ENCODE measurements at places on chromosomes 7 and 10.

DNA sequence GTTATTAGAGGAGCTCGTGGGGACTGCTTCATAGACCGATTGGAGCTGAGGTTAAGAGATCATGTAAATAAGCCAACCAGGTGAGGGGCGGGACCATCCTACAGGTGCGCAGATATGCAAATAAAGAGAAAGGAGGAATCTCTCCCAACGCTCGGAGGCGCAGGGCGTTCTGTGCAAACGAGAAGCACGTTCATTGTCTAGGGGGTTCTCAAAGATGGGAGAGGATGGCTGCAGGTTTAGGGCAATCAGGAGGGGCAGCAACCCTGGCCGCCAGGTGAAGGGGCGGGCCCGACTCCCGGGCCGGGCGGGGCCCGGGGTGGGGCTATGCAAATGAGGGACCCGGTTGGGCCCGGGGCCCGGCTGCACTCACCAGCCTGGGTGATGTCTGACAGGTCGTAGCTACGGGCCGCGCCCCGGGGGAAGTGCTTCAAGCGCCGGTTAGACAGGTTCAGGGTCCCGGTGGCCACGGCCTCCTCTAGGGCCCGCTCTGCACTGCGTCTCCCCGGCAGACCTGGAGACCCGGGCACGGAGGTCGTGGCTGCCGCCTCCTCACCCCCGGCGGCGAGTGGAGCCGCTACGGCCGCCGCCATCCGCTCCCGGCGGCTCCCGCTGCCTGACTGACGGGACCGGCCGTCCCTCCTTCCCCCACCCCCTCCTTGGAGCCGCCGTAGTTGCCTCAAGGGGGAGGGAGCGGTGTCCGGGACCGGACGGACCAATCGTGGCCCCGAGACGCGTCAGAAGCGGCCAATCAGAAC lies at the start of gene LRCH4:
LRCH4 (minus strand) TSS at position 619 of the 755 bp plus-strand sequence; CDS start at position 590, 29 bp downstream.
- DNase-seq = peak; percentile 59
- H3K4me3 ChIP-seq = peak within 1 kb of the TSS; percentile 95
- H3K4me1 ChIP-seq = peaks cover 46% of the 10 kb centered on the region
- peak within 1 kb of the TSS; percentile 95 for H3K27ac ChIP-seq
- H3K27me3 ChIP-seq = no peaks in the 10 kb centered on the region

DNA sequence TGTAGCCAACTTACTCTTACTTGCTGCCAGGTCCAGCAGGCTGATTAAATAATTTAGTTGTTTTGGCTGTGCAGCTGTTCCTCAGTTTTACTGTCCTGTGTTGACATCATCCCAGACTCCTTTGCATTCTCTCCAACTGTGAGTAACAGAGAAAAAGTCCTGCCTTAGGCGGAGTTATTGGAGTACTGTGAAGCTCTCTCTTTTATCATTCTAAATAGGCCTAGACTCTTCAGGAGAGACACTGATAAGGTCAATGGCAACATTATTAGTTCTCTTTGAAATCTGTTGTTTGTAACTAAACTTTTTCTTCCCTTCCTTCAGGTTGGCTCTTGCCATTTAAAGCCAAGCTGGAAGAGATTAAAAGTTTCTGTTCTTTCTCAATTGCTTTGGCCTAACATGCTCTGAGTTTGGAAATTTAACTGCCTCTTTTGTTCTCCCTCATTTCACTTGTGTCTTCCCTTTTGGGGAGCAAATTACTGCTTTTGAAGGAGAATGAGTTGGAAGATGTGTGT lies 215.7 kb upstream of the CSTF2T start:
- DNase-seq = no peak
- no peak overlapping the region for H3K27ac ChIP-seq
- H3K4me3 ChIP-seq = no peak overlapping the region
- H3K27me3 ChIP-seq = no peaks in the 10 kb centered on the region

- H3K4me3 ChIP-seq = no peak overlapping the region
- H3K4me1 ChIP-seq = peaks cover 38% of the 10 kb centered on the region
- H3K36me3 ChIP-seq = no peaks in the 10 kb centered on the region
- peaks cover 59% of the 10 kb centered on the region for H3K27me3 ChIP-seq
These were observed 5.0 kb downstream of the SKIDA1 start for GRCh38 chr10:21520509-21520908.

- no peak for DNase-seq
- no peak overlapping the region for H3K27ac ChIP-seq
- H3K36me3 ChIP-seq = no peaks in the 10 kb centered on the region
- no peaks in the 10 kb centered on the region for H3K4me1 ChIP-seq
These were observed 1303.2 kb upstream of the LRRTM3 start for GRCh38 chr10:65622608-65623007.

DNA sequence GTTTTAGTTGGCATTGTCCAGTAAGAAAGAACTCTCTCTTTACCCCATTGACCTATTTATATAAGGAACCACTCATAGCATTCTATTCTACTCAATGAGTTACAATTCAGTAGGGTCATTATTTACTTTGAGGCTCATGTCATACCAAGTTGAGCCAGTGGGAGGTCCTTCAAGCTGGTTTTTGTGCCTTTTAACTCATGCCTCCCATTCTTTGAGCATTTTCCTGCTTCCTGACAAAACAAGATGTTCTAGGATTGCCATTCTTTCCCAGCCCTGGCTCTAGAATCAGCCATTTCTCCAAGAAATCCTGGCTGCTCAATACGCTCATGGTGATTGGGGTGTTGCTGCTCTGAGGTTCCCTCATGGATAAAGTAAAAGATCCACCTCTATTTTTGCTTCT lies 250.1 kb downstream of the ABCA13 start:
- no peaks in the 10 kb centered on the region for H3K36me3 ChIP-seq
- no peak overlapping the region for H3K4me3 ChIP-seq
- H3K4me1 ChIP-seq = no peaks in the 10 kb centered on the region
- DNase-seq = no peak

GRCh38 chr7:41084381-41084780 lies 618.5 kb downstream of the INHBA start:
- H3K36me3 ChIP-seq = no peaks in the 10 kb centered on the region
- H3K27me3 ChIP-seq = no peaks in the 10 kb centered on the region
- DNase-seq = no peak
- no peak overlapping the region for H3K27ac ChIP-seq

DNA sequence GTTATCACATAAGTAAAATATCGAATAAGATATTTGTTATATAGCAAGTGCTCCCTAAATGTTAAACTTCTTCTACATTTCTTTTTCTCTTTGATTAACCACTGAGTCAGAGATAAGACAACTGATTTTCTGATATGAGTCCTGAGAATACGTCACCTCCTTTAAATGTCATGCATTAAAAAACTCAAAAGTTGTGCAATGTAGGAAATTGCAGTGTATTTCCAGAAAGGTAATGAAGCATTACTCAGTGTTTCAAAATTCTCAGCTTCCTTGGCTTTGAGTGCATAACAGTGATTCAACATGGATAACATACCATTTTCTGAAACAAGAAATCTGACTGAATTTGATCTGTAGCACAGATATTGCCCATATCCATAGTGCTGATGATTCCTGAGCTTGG lies 155.8 kb downstream of the BMPER start:
- H3K4me3 ChIP-seq = no peak overlapping the region
- DNase-seq = no peak
- no peaks in the 10 kb centered on the region for H3K27me3 ChIP-seq

- peak overlapping the region; percentile 70 for H3K27ac ChIP-seq
- peak overlapping the region; percentile 42 for H3K4me3 ChIP-seq
- H3K4me1 ChIP-seq = peaks cover 29% of the 10 kb centered on the region
- H3K36me3 ChIP-seq = no peaks in the 10 kb centered on the region
- no peaks in the 10 kb centered on the region for H3K27me3 ChIP-seq
These were observed 3.0 kb downstream of the IRF5 start for GRCh38 chr7:128940494-128941322.

DNA sequence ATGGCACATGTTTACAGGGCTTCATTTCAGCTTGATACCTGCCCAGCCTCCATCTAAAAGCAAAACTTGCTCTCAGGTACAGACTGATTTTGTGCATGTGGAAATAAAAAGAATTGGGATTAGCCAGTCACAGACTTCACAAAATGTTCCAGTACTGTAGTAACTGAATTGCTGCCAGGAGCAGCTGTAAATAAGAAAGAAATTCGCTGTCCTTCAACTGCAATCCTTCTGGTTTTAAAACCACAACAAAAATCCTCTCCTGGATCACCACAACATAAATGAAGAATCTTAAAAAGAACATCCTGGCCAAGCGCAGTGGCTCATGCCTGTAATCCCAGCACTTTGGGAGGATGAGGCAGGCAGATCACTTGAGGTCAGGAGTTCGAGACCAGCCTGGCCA lies 3.9 kb upstream of the MIOS start:
- H3K27ac ChIP-seq = no peak overlapping the region
- peaks cover 8% of the 10 kb centered on the region for H3K4me1 ChIP-seq
- no peaks in the 10 kb centered on the region for H3K36me3 ChIP-seq
- H3K4me3 ChIP-seq = no peak overlapping the region
- no peak for DNase-seq
- H3K27me3 ChIP-seq = no peaks in the 10 kb centered on the region

- H3K27ac ChIP-seq = no peak overlapping the region
- DNase-seq = no peak
- no peaks in the 10 kb centered on the region for H3K27me3 ChIP-seq
- H3K4me1 ChIP-seq = no peaks in the 10 kb centered on the region
- no peaks in the 10 kb centered on the region for H3K36me3 ChIP-seq
These were observed 479.5 kb downstream of the TNS3 start for GRCh38 chr7:47102331-47102841.

GRCh38 chr7:69654849-69655707 lies 56.8 kb downstream of the AUTS2 start:
- H3K27me3 ChIP-seq = no peaks in the 10 kb centered on the region
- no peaks in the 10 kb centered on the region for H3K4me1 ChIP-seq
- no peak overlapping the region for H3K4me3 ChIP-seq

- no peak overlapping the region for H3K27ac ChIP-seq
- no peaks in the 10 kb centered on the region for H3K27me3 ChIP-seq
- no peak for DNase-seq
- no peaks in the 10 kb centered on the region for H3K36me3 ChIP-seq
These were observed 5.0 kb downstream of the CD36 start for GRCh38 chr7:80643336-80643915.

DNA sequence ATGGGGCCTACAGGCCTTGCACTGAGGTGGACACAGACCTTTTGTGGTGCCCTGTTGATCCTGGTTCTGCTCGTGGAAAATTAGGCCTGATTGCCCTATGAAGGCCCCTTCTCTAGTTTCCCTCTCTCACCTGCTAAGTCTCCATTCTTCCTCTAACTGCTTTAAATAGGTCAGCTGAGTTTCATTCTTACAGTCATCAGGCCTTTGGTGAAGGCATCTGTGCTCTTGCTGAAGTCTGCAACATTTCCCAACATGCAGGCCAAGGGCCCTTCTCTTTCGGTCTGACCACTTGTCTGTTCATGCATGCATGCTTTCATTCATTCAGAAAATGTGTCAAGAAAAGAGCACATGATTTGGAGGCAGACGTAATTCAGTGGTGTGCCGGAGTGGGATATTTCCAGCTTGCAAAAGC lies 244.0 kb downstream of the BUB3 start:
- no peak for DNase-seq
- H3K36me3 ChIP-seq = no peaks in the 10 kb centered on the region
- H3K27ac ChIP-seq = no peak overlapping the region
- H3K4me3 ChIP-seq = no peak overlapping the region
- no peaks in the 10 kb centered on the region for H3K27me3 ChIP-seq
- H3K4me1 ChIP-seq = no peaks in the 10 kb centered on the region

- DNase-seq = no peak
- H3K4me1 ChIP-seq = peaks cover 13% of the 10 kb centered on the region
- H3K4me3 ChIP-seq = no peak overlapping the region
- H3K27me3 ChIP-seq = no peaks in the 10 kb centered on the region
These were observed 34.3 kb downstream of the SLC25A13 start for GRCh38 chr7:96287559-96287958.

- H3K36me3 ChIP-seq = no peaks in the 10 kb centered on the region
- no peak for DNase-seq
- H3K4me3 ChIP-seq = no peak overlapping the region
- H3K27me3 ChIP-seq = no peaks in the 10 kb centered on the region
These were observed 283.5 kb upstream of the PPP2R2D start for GRCh38 chr10:131617113-131617858.

DNA sequence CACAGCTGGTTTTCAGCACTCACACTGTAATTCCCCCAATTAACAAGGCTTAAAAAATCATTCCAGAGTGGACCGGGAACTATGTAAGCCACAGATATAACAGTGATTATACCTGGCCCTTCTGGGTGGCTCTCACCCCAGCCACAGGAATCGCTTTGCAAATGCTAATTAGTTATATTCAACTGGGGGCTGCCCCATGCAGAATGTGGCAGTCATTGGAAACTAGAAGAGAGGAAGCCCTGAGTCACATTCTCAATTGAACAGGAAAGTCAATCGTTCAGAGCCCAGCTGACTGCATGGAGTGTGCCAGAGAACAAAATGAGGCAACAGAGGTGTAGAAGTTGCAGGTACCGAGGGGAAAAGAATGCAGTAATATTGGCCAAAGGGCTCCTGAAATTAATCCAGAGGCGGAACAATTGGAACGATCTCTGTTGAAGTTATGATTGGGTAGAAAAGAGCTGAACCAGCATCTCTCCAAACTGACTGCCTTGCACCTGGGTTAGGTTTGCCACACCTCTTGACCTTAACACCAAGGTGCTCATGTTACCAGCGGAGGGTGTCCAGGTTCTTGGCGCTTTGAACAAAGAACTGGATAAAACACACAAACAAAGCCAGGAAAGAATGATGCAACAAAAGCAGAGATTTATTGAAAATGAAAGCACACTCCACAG lies 909.7 kb upstream of the AUTS2 start:
- no peak overlapping the region for H3K4me3 ChIP-seq
- H3K4me1 ChIP-seq = no peaks in the 10 kb centered on the region

- no peak for DNase-seq
- no peaks in the 10 kb centered on the region for H3K4me1 ChIP-seq
- no peaks in the 10 kb centered on the region for H3K36me3 ChIP-seq
- H3K27me3 ChIP-seq = no peaks in the 10 kb centered on the region
- no peak overlapping the region for H3K27ac ChIP-seq
These were observed 41.3 kb upstream of the AGMO start for GRCh38 chr7:15603124-15603523.

DNA sequence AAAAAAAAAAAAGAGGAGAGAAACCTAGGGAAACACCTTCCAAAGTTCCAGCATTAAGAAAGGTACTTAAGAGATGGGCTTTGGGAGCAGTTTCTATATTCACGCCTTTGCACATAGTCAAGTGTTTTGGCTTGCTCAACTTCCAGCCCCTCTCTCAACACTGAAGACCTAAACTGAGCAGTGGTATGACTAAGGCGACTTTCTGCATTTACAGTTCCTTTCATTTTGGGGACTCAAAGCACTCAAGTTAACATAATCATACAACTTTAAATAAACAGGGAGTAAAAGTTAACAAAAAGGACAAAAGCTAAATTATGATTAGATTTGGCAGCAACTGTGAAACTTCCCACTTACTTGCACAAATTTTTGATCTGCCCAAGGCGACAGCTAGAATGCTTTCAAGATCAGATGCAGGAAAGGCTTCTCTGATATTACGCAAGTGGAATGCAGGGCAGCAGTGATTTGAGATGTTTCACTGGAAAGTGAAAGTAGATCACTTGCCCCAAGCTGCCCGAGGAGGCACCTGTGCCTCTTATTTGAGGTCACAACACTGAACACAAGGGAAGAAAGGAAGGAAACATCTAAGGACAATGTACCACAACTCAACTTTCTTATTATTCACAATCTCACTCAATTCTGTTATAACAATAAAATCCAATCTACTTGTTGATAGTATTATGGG lies 199.5 kb downstream of the SKAP2 start:
- no peaks in the 10 kb centered on the region for H3K4me1 ChIP-seq
- no peak overlapping the region for H3K27ac ChIP-seq
- H3K4me3 ChIP-seq = peak overlapping the region; percentile 36
- no peaks in the 10 kb centered on the region for H3K27me3 ChIP-seq
- H3K36me3 ChIP-seq = no peaks in the 10 kb centered on the region

Measured in effector memory CD4-positive, alpha-beta T cell (primary cell).